Fibroblast of skin of right quadriceps (primary cell): ENCODE measurements at places on chromosomes 7 and 10.

GRCh38 chr7:116356333-116356965 lies 143.1 kb upstream of the CAV2 start:
- DNase-seq: no peak

GRCh38 chr10:109957092-109957797 lies 33.9 kb upstream of the XPNPEP1 start:
- no peak for DNase-seq

DNA sequence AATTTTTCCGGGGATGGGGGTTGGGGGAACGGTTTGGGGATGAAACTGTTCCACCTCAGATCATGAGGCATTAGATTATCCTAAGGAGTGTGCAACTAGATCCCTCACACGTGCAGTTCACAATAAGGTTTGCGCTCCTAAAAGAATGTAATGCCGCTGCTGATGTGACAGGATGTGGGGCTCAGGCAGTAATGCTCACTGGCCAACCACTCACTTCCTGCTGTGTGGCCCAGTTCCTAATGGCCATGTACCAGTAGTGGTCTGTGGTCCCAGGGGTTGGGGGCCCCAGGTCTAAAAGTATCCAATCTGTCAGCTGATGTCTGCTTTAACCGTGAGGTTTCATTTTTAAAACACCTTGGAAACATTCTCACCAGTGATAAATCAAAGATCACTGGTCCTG lies 2.2 kb downstream of the STN1 start:
- no peak for DNase-seq

DNA sequence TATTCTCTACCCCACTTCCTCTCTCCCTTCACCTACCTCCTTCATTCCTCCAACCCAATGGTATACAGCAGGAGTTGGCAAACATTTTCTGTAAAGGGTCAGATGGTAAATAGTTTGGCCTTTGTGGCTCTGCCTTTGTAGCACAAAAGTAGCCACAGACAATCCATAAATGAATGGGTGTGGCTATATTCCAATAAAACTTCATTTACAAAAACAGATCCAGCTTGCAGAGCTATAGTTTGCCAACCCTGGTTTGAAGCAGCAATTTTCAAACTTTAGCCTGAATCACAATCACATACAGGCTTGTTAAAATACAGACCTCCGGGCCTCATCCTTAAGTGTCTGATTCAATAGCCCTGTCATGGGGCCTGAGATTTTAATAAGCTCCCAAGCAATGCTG lies 110.5 kb downstream of the CPEB3 start:
- DNase-seq: no peak

- no peak for DNase-seq
These were observed 151.7 kb upstream of the TAC1 start for GRCh38 chr7:97580205-97580604.

DNA sequence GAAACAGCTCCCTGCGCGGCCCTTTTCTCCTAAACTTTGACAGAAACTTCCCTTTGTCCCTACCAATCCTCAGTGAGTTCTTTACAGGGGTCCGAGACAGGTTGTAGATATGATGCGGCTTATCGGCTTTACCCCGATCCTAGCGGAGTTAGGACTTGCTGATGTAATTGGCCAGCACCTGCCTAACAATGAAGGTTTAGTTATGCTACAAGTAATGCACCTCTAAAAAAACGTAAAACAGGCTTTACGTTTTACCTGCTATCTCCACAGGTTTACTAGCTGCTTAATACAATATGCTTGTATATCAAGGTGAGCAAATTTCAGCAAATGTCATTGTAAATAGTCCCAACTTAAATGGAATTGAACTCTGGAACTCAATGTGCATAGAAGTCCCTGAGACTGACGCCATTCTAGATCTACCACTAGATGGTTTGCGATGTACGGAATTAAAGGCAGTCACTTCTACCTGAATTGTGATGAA lies 697 bp upstream of the SNX13 start:
- DNase-seq: no peak

GRCh38 chr10:120415709-120416330 lies 41.2 kb upstream of the PLPP4 start:
- peak; percentile 92 for DNase-seq

DNA sequence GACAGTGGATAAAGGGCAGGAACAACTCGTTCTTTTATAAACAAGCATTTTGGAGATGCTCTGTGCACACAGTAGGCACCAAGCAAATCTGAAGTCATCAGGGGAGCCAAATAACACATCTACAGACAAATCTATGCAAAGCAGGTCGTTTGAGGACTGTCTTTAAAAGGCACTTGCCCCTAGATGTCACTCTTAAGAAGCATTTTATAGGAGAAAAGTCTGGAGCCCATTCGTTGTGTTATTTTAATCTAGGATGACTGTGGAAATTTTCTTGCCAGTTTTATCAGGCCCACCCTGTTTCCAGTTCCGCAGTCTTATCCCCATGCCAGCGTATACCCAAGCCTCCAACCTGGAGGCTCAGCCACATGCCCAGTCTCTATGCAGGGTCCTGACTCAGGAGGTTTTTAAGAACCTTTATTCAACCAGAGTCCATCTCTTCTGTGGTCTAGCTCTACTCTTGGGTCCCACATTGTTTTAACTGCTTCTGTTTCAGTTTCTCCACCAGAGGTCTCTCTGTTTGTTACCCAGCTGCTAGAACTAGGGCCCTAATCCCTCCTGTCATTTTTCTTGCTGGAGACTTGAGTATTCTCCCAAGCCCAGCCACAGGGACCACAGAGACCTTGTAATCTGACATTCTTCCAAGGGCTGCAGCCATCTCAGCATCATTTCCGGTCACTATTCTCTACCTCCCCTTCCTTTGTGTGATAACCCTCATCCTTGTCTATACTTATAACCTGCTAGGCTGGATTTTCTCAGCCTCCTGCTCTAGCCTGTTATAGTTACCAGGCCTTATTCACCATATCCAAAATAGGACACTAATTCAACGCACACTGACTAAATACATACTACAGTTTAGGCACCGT lies 26.7 kb downstream of the PIK3CG start:
- DNase-seq: no peak

- DNase-seq: no peak
These were observed 167.0 kb upstream of the CCDC6 start for GRCh38 chr10:60073397-60073780.

DNA sequence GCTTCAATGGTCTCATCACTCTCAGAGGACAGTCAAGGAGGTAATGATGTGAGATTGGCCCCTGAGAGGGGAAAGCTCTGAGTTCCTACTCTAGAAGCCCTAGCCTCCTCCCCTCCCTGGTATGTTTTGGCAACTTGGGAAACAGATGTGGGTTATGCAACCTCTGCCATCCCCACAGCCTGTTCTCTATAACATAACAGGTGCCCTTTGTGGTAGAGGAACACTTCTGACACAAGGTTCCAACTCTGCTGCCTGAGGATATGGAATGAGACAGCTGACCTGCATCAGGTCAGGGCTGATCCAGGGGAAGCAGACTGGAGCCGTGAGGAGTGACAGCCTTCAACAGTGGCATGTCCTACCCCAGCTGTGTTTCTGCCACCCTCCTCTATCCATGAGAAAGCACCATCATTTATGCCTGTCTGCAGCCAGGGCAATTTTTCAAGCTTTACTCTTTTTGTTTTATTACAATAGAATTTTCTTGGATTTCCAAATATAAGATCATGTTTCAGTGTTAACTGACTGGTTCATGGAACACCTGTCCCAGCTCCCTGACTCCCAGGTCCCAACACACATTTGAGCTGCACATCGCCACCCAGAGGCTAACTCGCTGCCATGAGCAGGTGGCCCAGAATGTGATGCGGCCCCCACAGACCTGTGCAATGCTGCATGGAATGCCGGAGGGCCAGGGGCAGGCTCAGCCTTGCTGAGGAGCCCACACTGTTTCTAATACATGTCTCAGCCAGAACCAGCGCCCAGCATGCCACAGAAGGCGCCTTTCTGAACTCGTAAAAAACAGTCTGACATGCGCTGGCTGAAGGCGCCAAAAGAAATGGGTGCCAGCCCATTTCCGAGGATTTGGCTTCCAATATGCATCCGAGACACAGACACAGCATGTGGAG lies 124.8 kb upstream of the CHST15 start:
- DNase-seq: no peak

DNA sequence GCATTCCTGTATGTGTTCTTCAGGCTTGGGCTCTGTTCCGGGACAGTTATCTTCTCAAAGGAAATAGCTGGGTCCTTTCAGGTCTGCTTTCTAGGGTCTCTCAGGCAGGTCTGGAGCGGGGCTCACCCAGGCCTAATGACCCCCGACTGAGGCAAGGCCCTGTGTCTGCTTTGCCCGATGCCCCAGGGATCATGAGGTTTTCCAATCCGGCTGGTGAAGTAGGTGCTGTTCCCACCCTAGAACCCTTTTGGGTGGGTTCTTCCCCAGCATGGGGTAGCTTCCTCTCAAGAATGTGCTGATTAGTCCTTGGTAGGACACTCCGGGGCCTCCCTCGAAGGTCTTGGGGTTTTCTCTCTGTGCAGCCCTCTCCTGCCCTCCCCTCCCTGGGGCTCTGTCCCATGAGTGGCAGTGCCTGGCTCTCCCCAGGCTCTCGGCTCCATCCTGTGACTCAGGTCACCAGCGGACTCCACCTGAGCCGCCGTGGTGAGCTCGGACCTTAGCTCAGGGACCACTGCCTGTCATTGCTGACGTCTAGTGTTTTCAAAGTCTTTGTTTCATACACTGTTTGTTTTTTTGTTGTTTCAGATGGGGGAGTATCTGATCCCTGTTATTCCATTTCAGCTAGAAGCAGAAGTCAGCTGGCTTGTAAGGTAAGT lies 71.0 kb upstream of the NKX6-2 start:
- DNase-seq: no peak

- no peak for DNase-seq
These were observed 173.3 kb upstream of the TNS3 start for GRCh38 chr7:47755248-47755647.

DNA sequence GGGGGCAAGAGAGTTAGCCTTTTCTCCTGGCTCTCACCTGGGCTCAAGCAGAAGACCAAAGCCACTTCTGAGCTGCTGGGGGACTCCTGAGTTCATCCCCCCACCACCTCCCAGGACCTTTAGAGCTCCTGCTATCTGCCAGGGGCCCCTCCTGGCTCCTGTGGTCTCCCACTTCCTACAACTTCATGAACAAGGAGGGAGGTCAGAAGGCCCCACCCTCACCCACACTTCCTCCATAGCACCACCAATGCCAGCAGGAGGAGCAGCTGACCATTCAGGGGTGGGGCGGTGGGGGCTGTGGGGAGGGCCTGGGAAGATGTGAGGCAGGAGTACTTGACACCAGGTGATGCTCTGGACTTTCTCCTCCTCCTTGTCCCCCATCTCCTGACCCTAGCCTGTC lies 32.6 kb upstream of the ADCYAP1R1 start:
- no peak for DNase-seq

DNA sequence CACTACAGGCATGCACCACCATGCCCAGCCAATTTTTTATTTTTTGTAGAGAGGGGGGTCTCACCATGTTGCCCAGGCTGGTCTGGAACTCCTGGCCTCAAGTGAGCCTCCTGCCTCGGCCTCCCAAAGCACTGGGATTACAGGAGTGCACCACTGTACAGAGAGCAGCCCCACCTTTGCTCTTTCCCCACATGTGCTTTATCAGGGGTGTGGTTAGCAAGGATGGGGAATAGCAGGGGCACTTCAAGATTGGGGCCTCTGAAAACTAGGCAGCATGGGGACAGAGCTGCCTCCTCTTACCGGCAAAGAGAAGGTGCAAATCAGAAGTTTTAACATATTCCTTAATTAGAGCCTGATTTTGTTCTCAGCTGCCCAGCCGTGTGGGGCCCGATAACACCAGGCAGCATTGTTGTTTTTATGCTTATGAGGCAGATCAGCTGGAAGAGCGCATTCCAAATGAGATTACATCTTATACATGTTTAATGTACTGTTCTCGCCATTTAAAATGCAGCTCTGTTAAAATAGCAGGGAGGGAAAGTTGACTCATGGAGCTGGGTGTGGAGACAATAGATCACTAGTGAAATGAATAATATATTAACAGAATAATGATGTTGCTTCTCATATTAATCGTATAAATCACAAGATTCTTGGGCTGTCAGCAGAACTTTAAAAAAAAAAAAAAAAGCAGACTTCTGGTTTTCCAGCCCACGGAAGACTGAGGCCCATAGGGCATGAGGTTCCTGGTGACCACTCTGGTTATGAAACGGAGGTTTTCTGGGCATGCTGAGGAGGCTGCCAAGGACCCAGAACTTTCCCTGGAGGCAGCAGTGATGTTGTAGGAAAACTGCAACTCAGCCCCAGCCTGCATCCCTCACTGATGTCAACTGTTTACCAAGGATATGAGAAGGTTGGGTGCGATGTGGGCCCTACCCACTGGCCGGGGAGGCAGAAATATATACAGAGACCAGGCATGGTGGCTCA lies 62.5 kb downstream of the TMEM130 start:
- peak; percentile 34 for DNase-seq

GRCh38 chr10:128263891-128264688 lies 137.9 kb upstream of the MKI67 start:
- DNase-seq: peak; percentile 20
